Fibroblast of the aortic adventitia (primary cell): ENCODE measurements at places on chromosomes 2 and 18. TPM values are rescaled to one million over a fixed set of nuclear protein-coding genes. Genes with fewer than 3 reads are reported as not detected.

TNFRSF11A gene
- 0.08 and 1.1 TPM in 2 replicates for total RNA-seq

G6PC2 gene
- not detected in 2 replicates for total RNA-seq

SLC9A4 gene
- not detected in 2 replicates for total RNA-seq

UGT1A4 gene
- total RNA-seq, result not detected in 2 replicates
